Muscle of arm (tissue), 14 donors: ENCODE measurements at places on chromosomes 2 and 18.

DNA sequence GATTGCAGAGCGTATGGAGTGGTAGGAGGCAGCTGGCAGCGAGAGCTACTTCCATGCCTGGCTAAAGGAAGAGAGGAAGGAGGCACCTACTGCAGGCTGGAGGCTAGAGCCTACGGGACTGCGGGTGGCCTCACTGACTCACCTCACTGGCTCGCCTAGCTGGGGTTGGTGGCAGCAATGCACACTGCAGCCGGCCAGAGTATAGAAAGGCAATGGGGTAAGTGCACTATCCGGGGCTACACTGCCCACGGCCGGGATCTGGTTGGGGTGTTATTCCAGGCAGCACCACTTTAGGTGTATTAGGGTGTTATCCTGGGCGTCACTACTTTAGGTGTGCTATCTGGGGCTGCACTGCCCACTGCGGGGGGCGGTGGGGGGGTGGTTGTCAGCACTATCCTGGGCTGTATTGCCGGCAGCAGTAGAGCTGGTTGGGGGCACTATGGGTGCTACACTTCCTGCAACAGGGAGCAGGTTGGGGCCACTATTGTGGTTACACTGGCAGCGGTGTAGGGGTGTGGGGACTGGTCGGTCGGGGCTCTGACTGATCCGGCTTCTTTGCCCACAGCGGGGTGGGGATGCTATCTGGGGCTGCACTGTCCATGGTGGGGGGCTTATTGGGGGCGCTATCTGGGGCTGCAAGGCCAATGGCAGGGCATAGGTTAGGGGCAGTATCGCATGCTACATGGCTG, 33.3 kb upstream of the ANKRD62 start:
- DNase-seq: no peak

DNA sequence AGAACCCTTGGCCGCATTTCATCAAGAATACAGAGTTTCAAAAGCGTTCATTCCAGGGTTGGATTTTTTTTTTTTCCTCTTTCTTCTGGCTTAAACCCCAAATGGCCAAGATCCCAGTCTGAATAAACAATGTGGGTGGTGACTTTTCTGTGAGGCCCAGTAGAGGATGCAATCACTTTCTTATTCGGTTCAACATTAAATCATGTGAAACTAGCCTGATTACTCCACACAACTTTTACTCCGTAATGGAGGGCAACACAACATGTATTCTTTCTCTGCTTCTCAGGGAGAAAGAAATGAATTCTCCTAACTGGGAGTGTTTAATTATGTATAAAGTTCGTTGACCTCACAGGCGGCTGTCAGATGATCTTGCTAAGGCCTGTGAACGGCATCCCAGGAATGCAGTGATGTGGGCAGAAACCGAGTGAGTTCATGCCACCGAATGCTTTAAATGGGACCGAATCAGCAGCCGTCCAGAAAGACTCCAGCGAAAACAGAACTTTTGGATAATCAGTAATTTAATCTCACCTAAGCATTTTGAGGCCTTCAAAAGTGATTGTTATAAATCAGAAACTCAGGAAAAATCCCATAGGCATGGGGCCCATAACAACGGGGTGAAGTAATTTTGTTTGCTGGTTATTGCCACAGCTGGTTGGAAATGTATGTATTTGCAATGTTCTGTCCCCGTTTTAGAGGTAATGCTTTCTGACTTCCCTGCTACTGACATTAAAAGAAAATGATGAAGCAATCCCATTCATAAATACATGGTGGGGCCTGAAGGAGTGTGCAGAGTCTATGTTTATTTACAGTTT, 81.5 kb downstream of the BCL2 start:
- peak; percentile 91 for DNase-seq

GRCh38 chr2:239199041-239199768, 201.6 kb downstream of the HDAC4 start:
- DNase-seq: no peak

DNA sequence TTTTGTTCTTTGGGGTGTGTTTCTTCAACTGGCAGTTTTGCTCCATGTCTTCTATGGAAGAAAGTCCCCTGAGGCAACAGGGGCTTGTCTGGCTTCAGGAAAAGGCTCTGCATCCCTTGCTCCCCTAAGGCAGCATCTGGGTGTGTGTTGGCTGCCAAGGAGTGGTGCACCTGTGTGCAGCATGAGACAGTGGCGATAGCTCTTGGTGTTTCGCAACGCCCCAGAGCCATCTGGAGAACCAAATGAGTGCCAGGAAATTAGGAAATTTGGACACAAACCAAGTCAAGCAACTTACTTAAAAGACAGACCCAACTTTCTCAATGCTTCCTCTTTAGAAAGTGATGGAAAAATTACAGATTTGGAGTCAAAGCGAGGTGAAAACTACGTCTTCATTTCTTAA, 1044.4 kb upstream of the CNTNAP5 start:
- DNase-seq: peak; percentile 85

DNA sequence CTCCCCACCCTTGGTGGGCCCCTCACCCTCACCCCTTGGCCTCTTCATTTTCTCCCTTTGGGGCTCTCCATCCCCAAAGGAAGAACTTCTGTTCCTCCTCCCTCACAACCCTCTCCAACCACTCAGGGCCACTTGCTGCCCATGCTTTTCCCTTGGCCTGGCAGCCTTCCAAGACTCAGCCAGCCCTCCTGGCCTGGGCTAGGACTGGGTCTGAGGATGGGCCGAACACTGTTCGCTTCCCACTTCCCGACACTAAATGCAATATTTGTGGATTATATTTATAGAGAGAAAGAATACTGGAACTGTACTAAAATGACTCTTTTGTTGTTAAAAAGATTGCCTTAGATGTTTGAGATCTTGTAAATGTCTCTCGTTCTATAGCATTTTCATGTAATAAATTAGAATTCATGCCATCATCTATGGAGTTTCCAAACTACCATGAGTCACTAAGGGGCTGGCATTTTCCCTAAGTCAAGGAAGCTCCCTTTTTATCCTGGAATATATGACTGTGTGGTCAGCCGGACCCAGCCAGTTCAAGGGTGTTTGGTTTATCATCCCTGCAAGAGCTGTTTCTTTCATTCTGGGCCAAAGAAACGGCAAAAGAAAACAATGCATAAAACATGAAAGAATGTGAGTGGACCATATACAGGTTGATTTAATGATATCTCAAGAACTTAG, 3.8 kb downstream of the CXCR2 start:
- no peak for DNase-seq

GRCh38 chr18:74722237-74722636, 124.6 kb downstream of the ZNF407 start:
- DNase-seq: no peak

- no peak for DNase-seq
These were observed 1232.0 kb upstream of the FAM98A start for GRCh38 chr2:34831096-34831495.

DNA sequence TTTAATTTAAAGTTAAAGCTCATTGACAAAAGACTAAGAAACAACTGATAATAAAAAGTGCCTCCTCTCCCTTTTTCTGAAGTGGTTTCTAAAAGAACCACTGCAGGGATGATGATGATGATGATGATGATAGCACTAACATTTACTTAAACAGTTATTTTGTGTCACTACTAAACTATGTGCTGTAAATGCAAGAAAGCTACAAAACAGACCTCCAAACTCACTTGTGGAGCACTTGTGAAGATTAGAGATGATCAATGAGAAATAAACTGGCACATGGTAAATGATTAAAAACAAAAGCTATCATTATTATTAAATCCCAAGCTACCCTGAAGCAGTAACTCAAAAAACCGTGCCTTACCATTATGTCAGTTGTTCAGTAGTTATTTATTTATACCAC, 88.7 kb downstream of the SLC8A1 start:
- no peak for DNase-seq

DNA sequence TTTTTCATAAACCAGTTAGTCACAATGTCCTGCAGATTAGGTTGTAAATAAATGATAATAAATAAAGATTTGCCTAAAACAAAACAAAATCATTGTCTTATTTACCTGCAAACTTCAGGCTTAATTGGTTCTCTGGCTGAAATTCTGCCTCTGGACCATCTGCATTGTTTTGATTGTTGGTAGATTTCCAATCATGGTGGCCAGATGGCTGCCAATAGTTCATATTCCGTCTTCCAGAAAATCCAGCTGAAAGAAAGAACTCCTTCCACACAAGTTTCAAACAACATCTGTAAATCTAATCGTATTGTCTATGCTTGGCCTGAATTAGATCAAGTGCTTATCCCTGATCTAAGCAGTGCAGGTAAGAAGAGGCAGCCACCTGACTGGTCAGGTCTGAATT, 771.1 kb upstream of the ZEB2 start:
- no peak for DNase-seq

DNA sequence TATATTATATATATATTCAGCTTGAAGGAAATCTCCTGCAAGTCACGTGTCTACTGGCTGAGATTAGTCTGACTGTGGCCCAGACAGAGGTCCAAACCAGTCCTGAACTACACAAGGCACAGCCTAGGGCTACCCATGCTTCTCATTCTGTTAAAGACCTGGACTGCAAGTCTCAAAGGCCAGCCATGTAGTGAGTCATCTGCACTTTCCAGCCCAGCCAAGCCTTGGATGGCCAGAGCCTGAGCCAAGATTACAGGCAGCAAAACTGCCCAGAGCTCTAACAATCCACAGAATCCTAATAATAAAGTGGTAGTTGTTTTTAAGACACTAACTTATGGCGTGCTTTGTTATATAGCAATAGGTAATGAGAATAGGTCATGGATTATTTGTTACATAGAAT, 259.6 kb downstream of the SS18 start:
- DNase-seq: no peak

DNA sequence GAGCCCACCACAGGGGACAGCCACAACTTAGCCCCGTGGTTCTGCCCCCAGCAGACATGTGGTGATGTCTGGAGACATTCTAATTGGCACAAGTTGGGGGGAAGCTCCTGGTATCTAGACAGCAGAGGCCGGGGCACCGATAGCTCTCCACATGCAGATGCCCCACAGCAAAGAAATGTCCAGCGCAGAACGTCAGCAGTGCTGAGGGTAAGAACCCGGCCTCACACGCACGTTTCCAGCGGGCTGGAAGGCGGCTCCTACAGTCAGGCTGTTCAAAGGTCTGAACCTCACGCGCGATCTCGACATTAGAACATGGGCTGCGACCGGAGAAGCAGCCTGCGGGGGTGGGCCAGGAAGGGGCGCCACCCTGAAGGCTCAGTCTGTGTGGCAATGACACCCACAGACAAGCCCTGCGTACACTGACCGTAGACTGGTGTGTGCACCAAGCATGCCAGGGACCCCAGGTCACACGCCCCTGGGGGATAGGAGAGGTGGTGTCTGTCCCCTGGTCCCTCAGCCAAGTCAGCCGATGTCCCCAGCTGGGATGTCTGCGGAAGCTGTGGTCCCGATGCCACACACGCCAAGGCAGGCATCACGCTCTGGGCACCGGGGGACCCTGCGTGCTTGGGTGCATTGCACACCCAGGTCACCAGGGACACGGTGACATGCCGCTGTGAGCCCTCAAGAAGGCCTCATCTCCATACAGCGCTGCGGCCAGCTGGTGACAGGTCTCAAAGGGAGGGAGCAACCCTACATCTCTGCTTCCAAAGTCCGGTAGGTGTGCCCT, 66.3 kb downstream of the PARD6G start:
- no peak for DNase-seq

DNA sequence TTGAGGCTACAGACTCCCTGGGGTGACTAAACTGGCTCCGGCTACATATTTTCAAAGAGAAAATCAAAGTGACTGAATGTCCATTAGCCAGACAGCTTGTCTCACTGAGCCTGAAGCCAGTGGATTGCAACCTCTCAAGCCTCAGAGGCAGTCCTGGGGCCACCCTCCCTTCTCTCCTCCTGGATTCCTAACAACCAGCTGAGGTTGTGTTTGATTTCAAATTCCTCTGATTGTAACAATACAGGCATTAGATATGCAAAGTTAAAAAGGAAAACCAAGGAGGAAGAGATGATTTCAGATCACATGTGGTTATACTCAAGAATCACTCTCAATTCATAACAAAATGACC, 101.0 kb upstream of the LMAN1 start:
- DNase-seq: no peak

DNA sequence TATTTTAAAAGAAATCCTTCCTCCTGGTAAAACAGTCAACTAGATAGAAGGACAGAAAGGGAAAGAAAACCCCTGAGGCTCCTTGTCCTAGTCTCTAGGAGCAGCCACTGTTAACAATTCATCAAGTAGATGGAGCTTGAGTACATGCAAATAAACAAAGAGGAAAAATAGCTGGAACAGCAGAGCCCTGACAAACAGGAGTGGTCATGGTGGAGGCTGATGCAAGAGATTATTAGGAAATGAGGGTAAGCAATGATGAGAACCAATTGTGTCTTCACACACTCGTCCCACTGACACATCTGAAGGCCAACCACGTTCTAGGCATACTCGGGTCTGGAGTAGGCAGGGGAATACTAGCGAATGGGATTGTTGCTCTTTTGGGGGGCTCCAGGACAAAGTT, 9.2 kb downstream of the DLGAP1 start:
- no peak for DNase-seq

- no peak for DNase-seq
These were observed 76.9 kb upstream of the PMAIP1 start for GRCh38 chr18:59822612-59823550.

- peak; percentile 84 for DNase-seq
These were observed 67.5 kb downstream of the EMILIN2 start for GRCh38 chr18:2914185-2914880.

DNA sequence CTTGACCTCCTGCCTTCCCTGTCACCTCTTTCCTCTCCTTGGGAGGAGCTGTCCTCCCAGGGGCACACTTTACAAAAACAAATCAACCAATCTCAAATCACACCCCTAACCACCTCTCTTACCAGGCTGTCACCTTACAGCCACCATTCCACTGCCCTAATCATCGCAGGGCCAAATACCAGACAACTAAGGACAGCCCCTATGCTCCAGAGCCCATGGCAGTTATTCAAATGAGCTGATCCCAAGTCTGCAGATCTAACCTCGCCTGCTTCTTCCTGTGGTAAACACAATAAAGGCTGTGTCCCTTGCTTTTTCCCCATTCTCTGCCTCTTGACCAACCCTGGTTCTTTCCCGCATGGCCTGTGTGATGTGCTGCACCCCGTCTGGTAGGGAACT, 154.2 kb upstream of the CNTNAP5 start:
- no peak for DNase-seq

GRCh38 chr18:72194072-72194471, 350.1 kb downstream of the CBLN2 start:
- DNase-seq: no peak

- DNase-seq: no peak
These were observed 51.3 kb downstream of the NTSR2 start for GRCh38 chr2:11618708-11619062.
